ENCODE measurements at places on chromosomes 5 and 9. TPM values are rescaled to one million over a fixed set of nuclear protein-coding genes. Genes with fewer than 3 reads are reported as not detected.
A peak's percentile ranks its signal among the peaks of the same experiment; 100 is the strongest.

DNA sequence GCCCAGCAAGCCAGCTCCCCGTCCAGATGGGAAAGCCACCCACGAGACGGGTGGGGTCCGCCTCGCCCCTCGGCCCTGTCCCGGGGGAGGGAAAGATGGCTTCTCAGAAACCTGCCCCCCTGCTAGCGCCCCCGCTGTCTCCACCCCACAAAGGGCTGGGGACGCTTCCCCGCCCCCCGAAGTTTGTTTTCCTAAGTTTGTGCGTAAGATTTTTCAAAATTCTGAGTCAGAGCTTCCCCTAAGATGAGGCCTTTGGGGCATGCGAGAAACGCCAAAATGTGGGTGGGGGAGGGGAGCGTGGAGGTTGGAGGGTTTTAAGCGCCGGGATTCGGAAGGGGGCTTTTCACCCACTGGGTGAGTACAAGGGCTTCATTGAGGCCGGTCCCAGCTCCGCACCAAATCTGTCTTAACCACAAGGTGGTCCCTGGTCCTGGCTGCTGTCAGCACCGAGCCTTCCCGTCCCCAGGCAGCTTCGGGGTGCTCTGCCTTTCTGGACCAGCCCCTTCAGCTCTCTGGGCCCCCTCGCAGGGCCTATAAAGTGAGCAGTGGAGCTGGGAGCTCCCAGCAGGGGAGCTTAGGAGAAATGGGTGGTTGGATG is 32.3 kb downstream of the PRRX2 start:
- no peak overlapping the region for H3K27ac ChIP-seq
- no peaks in the 10 kb centered on the region for H3K36me3 ChIP-seq
- peaks cover 77% of the 10 kb centered on the region for H3K27me3 ChIP-seq
- H3K4me1 ChIP-seq = peaks cover 6% of the 10 kb centered on the region
- DNase-seq = no peak
- 0 out of 2 replicates have a peak overlapping the region, but pooled peaks have one; percentile 13 for H3K4me3 ChIP-seq

Gene CCDC171
- 2.5 TPM for total RNA-seq

Gene APBA1
- total RNA-seq = 0.15 TPM

GRCh38 chr9:89363921-89364665 is 45.8 kb downstream of the SECISBP2 start:
- H3K36me3 ChIP-seq = peaks cover 9% of the 10 kb centered on the region
- H3K27ac ChIP-seq = no peak overlapping the region
- H3K27me3 ChIP-seq = no peaks in the 10 kb centered on the region

GRCh38 chr9:92724528-92725265 is 39.9 kb downstream of the BICD2 start:
- no peak overlapping the region for H3K27ac ChIP-seq
- DNase-seq = no peak
- H3K4me3 ChIP-seq = no peak overlapping the region
- peaks cover 62% of the 10 kb centered on the region for H3K36me3 ChIP-seq
- H3K27me3 ChIP-seq = no peaks in the 10 kb centered on the region

GRCh38 chr9:112020680-112021596 is 124.3 kb downstream of the UGCG start:
- H3K27me3 ChIP-seq = no peaks in the 10 kb centered on the region
- H3K27ac ChIP-seq = no peak overlapping the region
- H3K4me3 ChIP-seq = no peak overlapping the region
- peaks cover 19% of the 10 kb centered on the region for H3K4me1 ChIP-seq

DNA sequence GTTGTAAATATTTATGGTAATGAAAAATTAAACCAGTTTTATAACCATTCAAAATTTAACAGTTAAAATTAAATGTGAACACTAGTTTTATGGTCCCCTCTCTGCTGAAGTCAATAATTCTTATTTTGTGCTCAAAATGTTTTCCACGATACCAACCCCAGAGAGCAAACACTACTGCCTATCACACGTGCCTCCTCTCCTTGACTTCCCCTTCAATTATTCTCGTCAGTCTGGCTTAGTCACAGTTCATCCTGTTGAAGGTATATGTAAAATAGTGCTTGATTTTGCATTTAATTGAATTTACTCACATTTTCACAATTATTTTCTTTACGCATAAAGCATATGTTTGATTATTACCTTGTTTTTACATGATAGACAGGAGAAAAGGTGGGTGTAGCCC is 148.8 kb downstream of the CCDC192 start:
- H3K4me3 ChIP-seq = no peak overlapping the region
- H3K36me3 ChIP-seq = no peaks in the 10 kb centered on the region
- H3K4me1 ChIP-seq = no peaks in the 10 kb centered on the region
- H3K27me3 ChIP-seq = no peaks in the 10 kb centered on the region
- H3K27ac ChIP-seq = no peak overlapping the region

DNA sequence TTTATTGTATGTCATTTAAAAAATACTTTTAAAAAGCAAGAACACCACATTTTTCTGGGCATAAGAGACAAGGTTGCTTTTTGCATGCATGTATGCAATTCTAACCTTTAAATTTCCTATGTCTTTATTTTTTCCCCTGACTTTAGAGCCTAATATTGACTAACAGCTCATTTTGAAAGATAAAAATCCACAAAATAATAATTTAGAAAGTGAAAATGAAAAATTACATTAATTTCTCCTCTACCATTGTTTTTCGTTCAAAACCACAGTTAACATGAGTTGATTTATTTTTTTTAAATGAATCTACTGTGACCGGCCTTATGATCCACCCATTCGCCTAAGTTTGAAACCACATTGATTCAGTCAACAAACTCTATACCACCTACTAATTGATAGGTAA is 137.5 kb upstream of the CDKN2B start:
- no peak overlapping the region for H3K4me3 ChIP-seq
- H3K4me1 ChIP-seq = no peaks in the 10 kb centered on the region
- no peak for DNase-seq
- H3K27ac ChIP-seq = no peak overlapping the region

- no peaks in the 10 kb centered on the region for H3K36me3 ChIP-seq
- H3K27me3 ChIP-seq = no peaks in the 10 kb centered on the region
- no peaks in the 10 kb centered on the region for H3K4me1 ChIP-seq
- H3K27ac ChIP-seq = no peak overlapping the region
- no peak for DNase-seq
These were observed 97.7 kb downstream of the RALGPS1 start for GRCh38 chr9:127012250-127012649.

DNA sequence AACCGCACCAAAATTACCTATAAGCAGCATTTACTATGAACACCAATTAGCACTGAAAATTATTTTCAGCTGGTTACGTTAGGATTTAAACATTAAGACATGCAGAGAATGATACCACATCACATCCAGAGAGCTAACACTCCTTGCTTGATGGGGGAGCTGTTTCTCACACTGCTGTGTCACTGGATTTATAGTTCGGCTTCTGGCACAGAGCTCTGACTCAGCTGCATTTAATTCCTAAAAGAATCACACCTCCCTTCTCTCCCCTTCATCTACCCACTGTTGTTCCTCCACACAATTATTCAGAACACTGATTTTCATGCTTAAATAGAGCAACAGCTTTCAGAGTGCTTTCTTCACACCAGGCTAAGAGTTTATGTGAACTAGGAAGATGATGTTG is 82.6 kb upstream of the SV2C start:
- H3K4me1 ChIP-seq = no peaks in the 10 kb centered on the region
- H3K27me3 ChIP-seq = no peaks in the 10 kb centered on the region
- no peak overlapping the region for H3K27ac ChIP-seq
- H3K4me3 ChIP-seq = no peak overlapping the region
- H3K36me3 ChIP-seq = no peaks in the 10 kb centered on the region

Gene IL11RA
- total RNA-seq = 0.83 TPM

GRCh38 chr9:4272126-4272525 is 27.7 kb downstream of the GLIS3 start:
- H3K36me3 ChIP-seq = no peaks in the 10 kb centered on the region
- no peak for DNase-seq
- no peak overlapping the region for H3K27ac ChIP-seq
- H3K27me3 ChIP-seq = no peaks in the 10 kb centered on the region
- H3K4me3 ChIP-seq = no peak overlapping the region
- H3K4me1 ChIP-seq = no peaks in the 10 kb centered on the region

Gene DBH
- not detected for total RNA-seq

Gene ZER1
- total RNA-seq = 9.1 TPM

Gene PKD2L2
- not detected for total RNA-seq

Gene SOWAHA
- 2.0 TPM for total RNA-seq

Gene INSL4
- total RNA-seq = not detected

Data from HepG2 (cell line).